Naive B cell (primary cell): ENCODE measurements at places on chromosomes 2 and 18.

DNA sequence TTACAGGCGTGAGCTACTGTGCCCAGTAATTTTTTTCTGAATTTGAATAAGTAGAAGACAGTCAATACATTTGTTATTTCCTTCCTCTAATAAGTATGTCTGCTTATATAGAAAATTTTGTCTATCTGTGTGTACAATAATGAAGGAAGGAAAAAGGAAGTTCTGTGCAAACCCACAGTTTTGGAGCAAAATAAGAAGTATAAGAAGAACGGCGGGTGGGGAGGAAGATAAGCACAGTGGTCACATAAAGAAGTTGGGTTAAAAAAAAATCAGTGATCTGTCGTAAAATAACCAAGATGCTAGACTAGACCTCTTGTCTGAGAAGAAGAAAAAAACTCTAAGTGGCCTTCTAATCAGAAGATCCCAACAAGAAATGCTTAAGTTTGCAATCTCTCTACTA is 20.2 kb downstream of the MGAT4A start:
- peak; percentile 6 for DNase-seq

DNA sequence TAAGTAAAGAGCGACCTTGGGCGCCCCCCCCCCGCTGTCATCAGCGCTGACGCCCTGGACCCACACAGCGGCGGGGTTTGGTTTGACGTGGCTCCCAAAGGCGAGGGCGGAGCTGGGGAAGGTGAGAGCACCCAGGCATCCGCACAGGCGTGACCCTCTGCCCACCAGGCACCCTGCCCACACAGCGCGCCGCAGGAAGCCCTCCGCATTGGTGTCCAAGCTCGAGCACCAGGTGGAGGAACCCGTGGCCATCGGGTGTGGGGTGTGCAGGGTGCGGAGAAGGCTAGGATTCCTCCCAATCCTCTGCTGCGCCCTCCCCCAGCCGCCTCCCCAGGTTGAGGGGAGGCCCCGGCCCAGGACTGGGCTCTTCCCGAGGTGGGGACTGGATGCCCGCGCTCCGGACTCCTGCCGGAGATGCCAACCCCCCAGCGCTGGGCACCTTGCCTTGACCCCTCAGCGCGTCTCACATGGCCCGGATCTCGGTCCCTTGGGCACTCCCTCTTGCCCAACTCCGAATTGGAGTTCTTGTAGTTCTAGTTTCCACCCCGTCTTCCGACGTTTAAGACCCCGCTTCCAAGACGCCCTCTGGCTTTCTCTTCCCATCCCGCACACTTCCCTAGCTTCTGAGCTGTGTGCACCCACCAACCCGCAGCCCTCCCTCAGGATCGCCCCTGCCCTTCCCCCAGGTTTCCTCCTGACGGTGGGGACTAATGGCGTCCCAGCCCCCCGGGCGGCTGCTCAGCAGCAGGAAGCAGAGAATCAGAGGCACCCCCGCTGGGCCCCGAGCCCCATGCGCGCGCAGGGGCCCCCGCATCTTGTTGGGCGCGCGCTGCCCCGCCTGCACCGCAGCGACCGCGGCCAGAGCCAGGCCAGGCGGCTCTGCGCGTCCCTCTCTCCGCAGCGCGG is 25.9 kb upstream of the RESP18 start:
- no peak for DNase-seq

GRCh38 chr18:12637393-12637792 is 20.5 kb downstream of the SPIRE1 start:
- no peak for DNase-seq

- peak; percentile 68 for DNase-seq
Observed at GRCh38 chr2:96537734-96538486, 1.4 kb downstream of the ARID5A start.

- DNase-seq: no peak
Observed at GRCh38 chr2:171287611-171288010, 126.9 kb upstream of the TLK1 start.

DNA sequence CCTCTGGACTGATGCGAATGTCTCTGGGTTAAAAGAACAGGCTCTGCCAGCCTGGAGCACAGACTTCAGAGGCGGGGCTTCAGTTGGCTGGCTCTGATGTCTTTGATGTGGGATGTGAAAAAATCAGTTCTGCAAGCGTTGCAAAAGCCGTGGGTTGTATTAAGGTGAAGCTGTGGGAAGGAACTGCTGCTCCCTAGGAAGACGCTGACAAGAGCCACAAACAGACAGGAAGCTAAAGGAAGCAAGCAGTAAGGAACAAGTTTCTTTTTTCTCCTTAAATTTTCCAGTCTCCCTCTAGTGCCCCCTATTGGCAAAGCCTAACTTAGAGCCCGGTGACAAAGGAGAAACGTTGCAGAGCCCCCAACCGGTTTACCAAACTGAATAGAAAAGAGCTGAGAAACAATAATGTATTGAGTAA is 239.0 kb downstream of the CCDC178 start:
- DNase-seq: no peak

DNA sequence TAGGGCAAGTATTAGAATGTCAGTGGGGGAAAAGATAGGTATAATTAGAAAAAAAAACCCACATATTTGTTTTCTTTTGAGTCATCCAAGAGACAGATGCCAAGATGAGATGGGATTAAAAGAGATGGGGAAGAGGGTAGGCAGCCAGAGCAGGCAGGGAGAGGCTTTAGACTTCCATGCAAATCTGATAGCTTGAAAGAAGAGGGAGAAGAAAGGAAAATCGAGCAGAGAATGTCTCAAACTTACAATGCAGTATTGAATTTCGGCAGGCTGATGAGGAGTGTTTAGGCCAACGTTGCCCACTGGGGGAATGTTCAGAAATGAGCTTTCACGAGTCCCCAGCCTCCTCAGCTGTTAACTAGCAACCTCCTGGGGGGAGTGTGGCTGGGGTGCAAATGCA is 91.3 kb downstream of the SPATS2L start:
- no peak for DNase-seq

DNA sequence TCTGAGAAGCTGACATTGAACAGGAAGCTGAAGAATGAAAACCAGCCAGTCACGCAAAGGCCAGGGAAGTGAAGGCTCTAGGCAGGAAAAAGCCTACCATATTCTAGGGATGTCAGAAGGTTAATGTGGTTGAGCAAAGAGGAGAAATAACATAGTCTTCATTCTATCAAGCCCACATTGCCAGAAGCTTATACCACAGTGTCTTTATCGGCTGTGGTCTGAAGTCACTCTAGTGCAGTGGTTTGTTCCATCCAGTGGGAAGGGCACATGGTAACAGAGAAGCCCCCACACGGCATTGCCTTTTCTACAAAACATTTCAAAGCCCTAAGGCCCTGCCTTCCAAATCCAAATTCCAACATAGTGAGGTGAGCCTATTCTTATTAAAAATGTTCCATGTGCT is 311.3 kb downstream of the TNS1 start:
- DNase-seq: no peak
